Left forelimb (tissue), 1 donor: ENCODE measurements at places on chromosomes 2 and 18.
A peak's percentile ranks its signal among the peaks of the same experiment; 100 is the strongest.

DNA sequence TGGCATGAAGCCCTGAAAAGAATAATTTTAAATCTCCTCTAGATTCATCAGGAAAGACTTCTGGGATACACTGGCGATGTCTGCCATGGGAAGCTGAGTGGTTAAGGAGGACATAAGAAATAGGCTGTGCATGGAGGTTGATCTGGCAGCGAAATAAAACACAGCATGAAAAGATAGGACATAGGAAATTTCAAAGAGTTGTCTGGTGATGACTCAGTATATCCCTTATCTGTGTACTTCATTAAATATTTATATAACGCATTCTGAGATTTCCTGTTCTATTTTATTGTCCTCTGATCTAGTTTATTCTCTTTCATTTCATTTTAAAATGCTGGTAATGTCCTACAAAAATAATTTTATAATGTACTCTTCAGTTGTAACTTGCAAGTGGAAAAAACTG, 1337.3 kb upstream of the DDX18 start:
- DNase-seq, result no peak

DNA sequence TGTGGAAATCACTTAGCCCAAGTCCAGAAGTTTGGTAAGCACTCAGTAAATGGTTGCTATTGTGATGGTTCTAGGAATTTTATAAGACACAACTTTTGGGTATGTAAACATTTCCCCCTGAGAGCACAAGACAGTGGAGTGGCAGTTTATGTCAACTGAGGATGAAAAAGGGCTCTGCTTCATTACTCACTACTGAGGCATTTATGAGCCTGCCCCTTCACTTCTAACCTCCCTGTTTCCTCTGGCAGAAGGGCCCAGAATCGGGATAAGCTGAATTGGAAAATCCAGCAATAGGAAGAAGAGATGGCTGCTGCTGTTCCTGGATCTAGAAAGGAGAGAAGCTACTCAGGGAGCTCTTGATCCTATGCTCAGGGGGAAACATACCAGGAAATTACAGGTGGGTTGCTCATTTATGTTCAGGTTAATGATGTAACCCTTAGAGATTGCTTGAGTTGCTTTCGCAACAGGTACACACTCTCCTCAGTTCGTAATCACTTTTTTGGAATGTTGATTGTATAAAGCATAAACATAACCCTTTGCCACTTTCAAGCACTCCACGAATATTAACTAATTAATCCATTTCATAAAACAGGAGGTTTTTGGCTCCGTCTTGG, 46.3 kb downstream of the ADCYAP1 start:
- DNase-seq, result no peak

DNA sequence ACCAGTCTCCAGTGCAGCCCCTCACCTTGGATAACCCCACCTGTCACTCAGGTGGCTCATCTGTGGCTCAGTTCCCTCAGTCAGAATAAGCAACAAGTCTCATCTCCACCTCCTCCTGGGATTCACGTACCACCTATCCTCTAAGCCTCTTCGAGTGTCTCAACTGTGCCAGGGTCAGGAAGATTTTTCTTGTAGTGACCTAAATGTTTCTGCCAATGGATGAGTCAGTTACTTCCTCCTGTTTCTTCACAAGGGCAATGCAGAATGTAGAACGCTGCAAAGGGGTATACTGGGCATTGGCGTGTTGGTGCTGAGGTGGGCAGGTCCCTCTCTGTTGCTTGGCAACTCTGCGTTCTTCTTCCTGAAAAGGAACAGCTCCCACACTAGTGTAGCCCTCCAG, 213.3 kb upstream of the CXCR4 start:
- no peak for DNase-seq

DNA sequence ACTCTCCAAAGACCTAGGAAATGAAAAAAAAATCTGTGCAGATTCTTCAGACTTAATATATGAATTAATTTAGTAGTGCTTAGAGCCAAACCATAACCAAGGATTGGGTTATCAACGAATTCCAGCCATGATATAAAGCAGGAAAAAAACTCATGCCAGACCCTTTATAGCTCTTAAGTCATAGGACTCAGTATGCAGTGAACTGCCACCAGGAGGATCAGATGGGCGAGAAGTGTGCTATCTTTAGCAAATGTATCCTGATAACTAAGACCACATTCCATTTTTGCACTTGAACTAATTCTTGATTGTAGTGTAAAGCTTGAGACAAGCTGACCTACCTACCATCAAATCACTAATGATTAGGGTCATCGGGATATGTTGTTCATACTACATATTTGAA, 178.1 kb downstream of the IKZF2 start:
- no peak for DNase-seq

GRCh38 chr2:227886149-227886548, 14.7 kb downstream of the DAW1 start:
- no peak for DNase-seq

DNA sequence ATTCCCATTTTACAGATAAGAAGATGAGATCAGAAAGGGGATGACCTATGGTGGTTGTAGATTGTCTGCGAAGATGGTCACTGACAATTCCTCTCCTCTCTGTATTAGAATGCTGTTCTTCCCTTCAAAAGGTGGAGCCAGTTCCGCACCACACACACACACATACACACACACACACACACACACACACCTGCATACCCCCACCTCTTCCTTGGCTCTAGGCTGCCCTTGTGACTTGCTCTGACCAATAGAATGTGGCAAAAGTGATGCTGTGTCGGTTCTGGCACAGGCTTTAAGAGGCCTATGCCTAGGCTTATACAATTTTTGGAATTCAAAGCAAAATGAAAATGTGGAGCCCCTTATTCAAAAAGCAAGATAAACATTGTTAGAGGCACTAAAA, 88.0 kb downstream of the ZFP36L2 start:
- DNase-seq, result no peak

GRCh38 chr18:3397786-3398185, 52.2 kb upstream of the TGIF1 start:
- DNase-seq, result no peak

GRCh38 chr18:37247497-37248161, 318.0 kb downstream of the CELF4 start:
- DNase-seq, result no peak

GRCh38 chr18:77061946-77062517, 70.6 kb downstream of the MBP start:
- DNase-seq, result no peak

DNA sequence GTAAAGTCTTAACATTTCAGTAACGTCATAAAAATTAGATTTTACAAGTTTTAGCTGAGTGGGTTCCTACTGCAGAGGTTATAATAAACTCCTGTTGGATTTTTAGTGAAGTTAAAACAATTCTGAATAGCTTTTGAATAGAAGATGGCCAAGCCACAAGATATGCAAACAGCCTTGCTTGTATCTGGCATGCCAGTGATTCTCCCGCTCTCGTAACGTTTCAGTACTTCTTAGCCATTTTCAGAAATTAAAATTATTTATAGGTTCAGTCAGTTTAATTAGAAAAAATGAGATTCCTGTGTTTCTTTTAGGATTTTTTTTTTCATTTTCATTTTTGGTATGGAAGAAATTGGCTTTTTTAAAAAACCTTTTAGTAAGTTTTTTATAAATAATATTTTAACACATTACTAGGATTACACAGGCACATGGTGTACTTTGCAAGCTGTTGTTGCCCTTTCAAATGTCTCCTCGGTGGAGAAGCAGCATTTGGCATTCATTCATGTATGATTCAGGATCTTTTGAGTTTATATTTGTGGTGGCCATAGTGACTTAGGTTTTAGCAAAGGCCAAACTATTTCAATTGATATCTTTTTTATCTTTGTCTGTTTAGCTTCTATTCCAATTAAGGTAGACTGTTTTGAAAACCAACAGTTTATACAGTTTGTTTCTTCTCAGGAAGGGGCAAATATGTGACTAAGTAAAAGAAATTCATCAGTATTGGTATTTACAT, 30.6 kb upstream of the RND3 start:
- no peak for DNase-seq

DNA sequence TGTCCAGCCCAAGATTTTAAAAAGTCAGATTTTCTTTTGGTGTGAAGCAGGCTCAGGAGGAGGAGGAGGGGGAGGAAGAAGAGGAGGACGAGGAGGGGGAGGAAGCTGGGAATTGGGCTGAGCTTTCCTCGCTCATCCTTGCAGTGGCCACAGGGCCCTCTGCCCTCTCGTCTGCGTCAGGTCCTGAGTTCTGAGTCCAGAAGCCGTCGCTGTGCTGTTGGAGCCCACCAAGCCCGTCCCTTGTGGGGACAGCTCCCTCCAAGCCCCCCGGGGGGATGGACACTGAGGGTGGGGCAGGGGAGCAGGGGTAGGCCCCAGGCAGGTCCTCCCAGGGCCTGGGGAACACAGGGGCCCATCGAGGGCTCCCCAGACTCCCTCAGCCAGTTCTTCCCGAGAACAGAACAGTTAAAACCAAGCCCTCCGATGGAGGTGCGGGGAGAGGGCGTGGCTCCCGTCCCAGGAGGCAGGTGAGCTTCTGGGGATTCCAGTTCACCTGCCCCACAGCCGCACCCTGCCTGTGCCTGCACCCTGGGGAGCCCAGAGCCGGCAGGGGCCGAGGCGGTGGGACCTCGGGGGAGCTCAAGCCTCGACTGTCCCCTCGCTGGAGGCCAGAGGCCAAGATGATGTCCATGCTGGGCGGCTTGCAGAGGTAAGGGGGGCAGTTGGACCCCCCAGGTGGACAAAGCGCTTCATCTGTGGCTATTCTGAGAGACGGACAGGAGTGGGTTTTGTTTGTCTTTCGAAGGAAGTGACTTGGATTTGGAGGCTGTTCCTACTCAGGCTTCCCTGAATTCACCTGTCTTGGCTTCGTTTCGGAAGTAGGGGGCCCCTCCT, at the start of gene GAL3ST2:
GAL3ST2 (plus strand) TSS at position 487 of the 834 bp plus-strand sequence; CDS start at position 621, 134 bp downstream.
- DNase-seq, result no peak

GRCh38 chr2:159677654-159678053, 34.7 kb upstream of the MARCHF7 start:
- no peak for DNase-seq

GRCh38 chr2:19802086-19802841, 99.5 kb downstream of the TTC32 start:
- peak; percentile 50 for DNase-seq

DNA sequence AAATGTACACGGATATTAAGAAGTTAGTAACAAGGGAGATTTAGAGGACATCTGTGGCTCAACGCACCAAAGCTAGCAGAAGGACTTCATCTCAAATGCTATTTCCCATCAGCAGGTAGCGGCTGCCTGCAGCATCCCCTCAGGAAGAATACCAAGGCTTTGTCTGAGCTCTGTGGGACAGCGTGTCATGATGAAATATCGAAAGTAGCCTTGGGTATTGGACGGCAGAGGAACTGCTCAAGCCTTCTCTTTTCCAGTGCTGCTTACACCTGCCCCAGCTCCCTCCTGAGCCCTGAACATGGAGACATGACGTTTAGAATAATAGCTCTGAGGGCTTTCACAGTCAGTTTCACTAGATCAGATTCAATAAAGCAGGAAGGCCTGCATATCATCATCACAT, 241.6 kb downstream of the SUCLG1 start:
- no peak for DNase-seq

DNA sequence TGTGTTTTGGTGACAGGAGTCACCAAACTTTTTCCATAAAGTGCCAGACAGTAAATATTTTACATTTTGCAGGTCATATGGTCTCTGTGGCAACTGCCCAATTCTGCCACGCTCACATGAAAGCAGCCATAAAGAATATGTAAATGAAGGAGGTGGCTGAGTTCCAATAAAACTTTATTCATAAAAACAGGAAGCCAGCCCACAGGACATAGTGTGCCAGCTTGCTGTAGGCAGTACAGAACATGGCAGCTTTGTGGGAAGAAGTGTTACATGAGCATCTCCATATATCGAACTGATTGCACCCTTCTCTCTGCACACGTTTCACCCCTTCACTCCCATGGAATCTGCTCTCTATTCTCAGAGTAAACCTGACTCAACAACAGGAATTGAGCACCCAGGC, 10.2 kb downstream of the ASB18 start:
- no peak for DNase-seq

- no peak for DNase-seq
Observed at GRCh38 chr2:136164280-136164776, 46.4 kb upstream of the CXCR4 start.

DNA sequence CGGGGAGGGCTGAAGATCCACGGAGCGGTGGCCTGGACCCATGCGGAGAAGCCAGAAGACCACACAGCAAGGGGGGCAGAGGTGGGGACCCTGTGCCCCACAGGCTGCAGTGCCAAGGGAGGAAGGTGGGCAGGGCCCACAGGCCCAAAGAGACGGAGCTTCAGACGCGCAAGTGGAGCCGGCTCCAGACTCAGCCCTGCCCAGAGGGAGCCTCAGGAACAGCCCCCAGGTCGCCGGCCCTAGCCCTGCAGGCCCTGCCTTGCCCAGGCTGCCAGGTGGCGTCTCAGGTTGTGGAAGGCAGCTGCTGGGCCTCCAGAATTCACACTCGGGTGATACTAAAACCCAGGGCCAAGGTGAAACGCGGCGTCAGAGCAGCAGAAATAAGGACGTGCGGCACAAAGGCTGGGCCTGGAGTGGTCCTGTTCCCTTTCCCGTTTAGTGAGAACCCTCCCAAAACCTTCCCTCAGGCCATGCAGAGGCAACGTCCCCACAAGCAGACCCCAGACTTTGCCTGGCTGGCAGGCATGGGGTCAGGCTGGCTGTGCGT, 36.8 kb downstream of the SLC66A2 start:
- no peak for DNase-seq

DNA sequence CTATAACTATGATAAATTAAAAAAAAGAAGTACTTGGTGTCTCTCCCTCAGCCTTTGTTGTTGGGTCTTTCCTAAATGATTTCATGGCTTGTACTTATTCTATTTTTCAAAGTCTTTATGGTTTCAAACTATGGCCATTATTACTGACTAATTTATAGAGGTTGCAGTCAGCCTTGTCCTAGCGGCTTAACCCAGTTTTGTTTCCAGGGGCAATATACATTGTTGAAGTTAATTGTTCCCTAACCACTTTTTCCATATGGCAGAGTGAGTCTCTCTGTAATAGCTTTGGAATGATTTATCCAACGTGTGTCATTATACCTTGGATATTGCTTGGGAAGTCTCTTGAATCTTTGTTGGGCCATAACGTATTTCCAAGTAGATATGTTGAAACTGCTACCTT, 408.8 kb downstream of the HRH4 start:
- no peak for DNase-seq

GRCh38 chr18:57121542-57122112, 25.3 kb upstream of the BOD1L2 start:
- DNase-seq, result no peak

DNA sequence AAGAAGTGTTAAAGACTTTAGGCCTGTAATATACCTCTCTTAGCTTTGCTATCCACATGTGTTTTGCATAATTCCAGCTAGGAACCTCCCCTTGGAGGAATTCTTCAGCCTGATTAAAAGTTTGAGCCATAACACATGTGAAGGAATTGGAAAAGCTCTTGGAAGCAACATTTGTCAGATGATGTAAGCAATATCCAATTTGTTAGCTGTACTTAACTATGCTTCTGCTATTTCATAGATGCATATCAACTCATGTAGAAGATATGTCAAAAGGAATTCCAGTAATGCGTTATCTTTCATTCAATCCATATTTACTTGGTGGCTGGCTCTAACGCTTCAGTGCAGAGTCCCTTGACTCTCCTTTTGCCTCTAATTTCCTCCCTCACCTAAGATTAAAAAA, 46.2 kb downstream of the PKP4 start:
- DNase-seq, result no peak

GRCh38 chr2:74564222-74564621, 9.7 kb downstream of the DOK1 start:
- no peak for DNase-seq
